Heart left ventricle (tissue), 16 donors: ENCODE measurements at places on chromosomes 1 and 21. TPM values are rescaled to one million over a fixed set of nuclear protein-coding genes. Genes with fewer than 3 reads are reported as not detected.
A peak's percentile ranks its signal among the peaks of the same experiment; 100 is the strongest.

DNA sequence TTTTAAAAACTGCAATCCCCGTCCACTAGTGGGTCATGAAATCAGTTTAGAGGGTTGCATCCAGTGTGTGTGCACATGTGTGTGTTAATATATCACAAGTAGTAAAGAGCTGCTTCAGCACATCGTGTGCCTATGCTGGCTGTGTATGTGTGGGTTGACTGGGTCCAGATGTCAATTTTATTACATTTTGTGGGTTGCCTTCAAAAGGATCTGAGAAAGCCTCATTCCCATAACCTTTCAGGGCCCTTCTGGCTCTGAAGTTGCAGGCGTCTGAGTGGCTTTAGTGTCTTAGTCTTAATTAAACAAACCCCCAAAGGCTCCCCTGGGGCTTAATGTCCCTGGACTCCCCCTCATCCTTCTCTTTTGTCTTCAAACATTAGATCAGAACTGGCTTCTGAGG lies 19.8 kb downstream of the PLA2G2D start:
- peaks cover 5% of the 10 kb centered on the region for H3K27me3 ChIP-seq
- H3K4me1 ChIP-seq: peaks cover 6% of the 10 kb centered on the region
- H3K4me3 ChIP-seq: no peak overlapping the region
- no peaks in the 10 kb centered on the region for H3K36me3 ChIP-seq
- no peak overlapping the region for H3K27ac ChIP-seq

DNA sequence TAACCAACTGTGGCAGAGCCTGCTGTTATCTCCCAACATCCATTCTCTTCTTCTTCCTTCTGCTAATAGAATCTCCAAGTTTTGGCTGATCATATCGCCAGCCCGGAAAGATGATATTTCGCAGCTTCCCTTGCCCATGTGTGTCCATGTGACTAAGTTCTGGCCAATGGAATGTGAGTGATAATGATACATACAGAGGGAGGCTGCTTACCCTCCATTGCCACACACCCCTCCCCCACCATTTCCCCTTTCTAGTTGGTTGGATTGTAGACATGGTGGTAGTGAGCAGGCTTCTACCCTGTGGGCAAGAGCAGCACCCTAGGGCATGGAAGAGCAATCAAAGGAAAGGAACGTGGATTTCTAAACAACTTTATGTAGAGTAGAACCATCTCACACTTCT lies 48.8 kb downstream of the SLC9C2 start:
- H3K4me1 ChIP-seq: no peaks in the 10 kb centered on the region
- no peak overlapping the region for H3K4me3 ChIP-seq
- no peaks in the 10 kb centered on the region for H3K27me3 ChIP-seq
- no peak for DNase-seq
- H3K36me3 ChIP-seq: no peaks in the 10 kb centered on the region

MEX3A gene
- 0.53 TPM for total RNA-seq

- H3K4me1 ChIP-seq: no peaks in the 10 kb centered on the region
- H3K36me3 ChIP-seq: no peaks in the 10 kb centered on the region
- H3K4me3 ChIP-seq: no peak overlapping the region
- no peak overlapping the region for H3K27ac ChIP-seq
These were observed 71.0 kb downstream of the RALGPS2 start for GRCh38 chr1:178796013-178796412.

GRCh38 chr21:23223882-23224281 lies 2225.7 kb downstream of the NCAM2 start:
- DNase-seq: no peak
- H3K36me3 ChIP-seq: no peaks in the 10 kb centered on the region
- no peak overlapping the region for H3K27ac ChIP-seq
- H3K4me1 ChIP-seq: no peaks in the 10 kb centered on the region

DNA sequence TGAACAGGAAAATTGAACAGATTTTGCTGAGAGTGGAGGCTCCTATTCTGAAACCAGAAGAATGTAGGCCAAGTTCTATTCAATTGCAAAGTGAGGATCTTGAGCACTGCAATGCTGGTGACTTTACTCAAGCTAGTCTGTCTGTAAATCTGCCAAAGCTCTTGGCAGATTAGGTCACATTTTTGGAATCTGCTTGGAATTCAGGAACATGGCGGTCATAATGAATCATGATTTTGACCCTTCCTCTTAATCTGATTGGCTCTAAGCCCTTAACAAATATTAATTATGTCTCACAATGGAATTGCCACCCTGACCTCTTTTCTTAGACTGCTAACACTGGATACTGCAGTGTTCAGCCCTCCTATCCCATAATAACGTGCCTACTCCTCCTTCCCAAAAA lies 7.2 kb upstream of the GNG12 start:
- peaks cover 9% of the 10 kb centered on the region for H3K4me1 ChIP-seq
- no peaks in the 10 kb centered on the region for H3K36me3 ChIP-seq
- no peak for DNase-seq
- H3K27ac ChIP-seq: no peak overlapping the region

- no peaks in the 10 kb centered on the region for H3K27me3 ChIP-seq
- H3K36me3 ChIP-seq: no peaks in the 10 kb centered on the region
- no peak overlapping the region for H3K27ac ChIP-seq
- DNase-seq: no peak
These were observed 17.0 kb downstream of the SLC2A5 start for GRCh38 chr1:9052272-9053049.

GIPC2 gene
- total RNA-seq: 3.7 TPM

DNA sequence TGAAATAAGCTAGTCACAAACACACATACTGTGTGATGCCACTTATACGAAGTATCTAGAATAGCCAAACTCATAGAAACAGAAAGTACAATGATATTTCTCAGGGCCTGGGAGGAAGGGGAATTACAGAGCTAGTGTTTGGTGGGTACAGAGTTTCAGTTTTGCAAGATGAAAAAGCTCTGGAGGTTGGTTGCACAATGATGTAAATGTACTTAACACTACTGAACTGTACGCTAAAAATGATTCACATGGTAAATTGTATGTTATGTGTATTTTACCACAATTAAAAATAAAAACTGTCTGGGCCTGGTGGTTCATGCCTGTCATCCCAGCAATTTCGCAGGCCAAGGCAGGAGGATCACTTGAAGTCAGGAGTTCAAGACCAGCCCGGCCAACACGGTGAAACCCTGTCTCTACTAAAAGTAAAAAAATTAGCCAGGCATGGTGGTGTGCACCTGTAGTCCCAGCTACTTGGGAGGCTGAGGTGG lies 15.3 kb upstream of the FHAD1 start:
- no peak overlapping the region for H3K4me3 ChIP-seq
- H3K27ac ChIP-seq: no peak overlapping the region
- no peaks in the 10 kb centered on the region for H3K27me3 ChIP-seq
- no peaks in the 10 kb centered on the region for H3K36me3 ChIP-seq
- DNase-seq: no peak

PPP1R8 gene
- 25.1 TPM for total RNA-seq

LAMB3 gene
- total RNA-seq: 4.0 TPM

DNA sequence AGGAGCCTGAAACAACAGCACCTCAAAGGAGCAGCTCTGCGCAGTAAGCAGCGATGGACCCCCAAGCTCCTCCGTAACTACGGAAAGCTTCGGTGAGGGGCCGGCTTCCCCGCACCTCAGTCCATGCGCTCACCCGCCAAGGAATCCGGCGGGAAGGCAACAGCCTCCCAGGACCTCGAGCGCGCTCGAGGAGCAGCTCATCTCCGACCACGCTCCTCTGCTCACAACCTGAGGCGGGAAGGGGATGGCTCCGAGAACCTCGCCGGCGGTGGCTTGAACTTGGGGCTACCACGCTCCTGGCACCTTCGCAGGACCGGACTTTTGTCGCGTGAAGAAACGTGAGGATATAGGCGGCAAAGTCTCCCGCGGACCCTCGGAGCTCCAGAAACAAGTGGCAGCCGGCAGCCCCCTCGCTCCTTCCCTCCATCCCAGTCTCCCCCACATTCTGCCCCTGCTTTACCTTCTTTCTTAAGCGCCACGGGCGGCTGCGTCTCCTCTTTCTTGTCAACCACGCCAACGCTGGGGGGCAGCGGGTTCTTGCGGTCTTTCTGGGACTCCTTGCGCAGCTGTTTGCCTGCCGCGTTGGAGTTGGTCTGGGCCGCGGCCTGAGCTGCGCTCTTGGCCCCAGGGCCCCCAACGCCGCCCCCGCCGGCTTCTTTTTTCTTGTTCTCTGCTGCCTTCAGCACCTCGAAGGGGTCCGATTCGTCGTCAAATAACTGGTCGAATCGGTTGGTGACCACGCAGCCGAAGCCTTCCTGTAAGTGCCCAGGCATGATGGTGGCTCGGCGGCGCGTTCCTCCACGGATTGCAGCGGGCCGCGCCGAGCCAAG lies 459 bp downstream of the SERBP1 start:
- H3K27me3 ChIP-seq: no peaks in the 10 kb centered on the region
- peaks cover 19% of the 10 kb centered on the region for H3K36me3 ChIP-seq
- H3K4me3 ChIP-seq: peak overlapping the region; percentile 95
- H3K27ac ChIP-seq: peak overlapping the region; percentile 95
- H3K4me1 ChIP-seq: peaks cover 65% of the 10 kb centered on the region
- DNase-seq: peak; percentile 27

DNA sequence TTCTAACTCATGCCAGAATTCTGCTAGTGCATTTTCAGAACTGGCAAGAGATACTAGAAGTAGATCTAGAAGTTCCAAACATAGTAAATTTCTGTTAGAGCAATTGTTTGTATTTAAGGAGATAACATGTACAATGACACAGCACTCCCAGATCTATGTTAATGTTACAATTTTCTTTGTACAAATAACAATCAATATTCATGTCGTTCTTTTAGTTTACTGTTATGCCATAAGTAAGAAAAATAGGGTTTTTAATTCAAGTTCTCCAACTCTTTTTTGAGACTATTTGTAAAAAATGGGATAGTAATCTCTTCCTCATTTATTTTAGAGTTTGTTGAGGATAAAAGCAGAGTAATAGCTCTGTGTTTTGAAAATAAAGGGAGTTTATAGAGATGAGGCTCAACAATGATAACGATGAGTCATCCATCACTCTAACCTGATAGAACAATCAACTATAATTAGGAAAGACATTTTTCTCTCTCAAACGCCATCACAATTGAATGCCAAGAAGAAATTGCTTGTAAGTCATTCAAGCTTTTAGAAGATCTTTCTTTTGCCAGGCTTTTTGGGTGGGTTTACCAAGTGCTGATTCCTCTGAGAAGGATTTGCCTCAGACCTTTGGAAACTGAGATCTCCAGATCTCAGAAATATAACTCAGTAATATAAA lies 638 bp downstream of the CD84 start:
- no peak for DNase-seq
- H3K36me3 ChIP-seq: no peaks in the 10 kb centered on the region
- H3K27ac ChIP-seq: peak overlapping the region; percentile 23
- H3K4me3 ChIP-seq: no peak overlapping the region
- H3K27me3 ChIP-seq: no peaks in the 10 kb centered on the region

DNA sequence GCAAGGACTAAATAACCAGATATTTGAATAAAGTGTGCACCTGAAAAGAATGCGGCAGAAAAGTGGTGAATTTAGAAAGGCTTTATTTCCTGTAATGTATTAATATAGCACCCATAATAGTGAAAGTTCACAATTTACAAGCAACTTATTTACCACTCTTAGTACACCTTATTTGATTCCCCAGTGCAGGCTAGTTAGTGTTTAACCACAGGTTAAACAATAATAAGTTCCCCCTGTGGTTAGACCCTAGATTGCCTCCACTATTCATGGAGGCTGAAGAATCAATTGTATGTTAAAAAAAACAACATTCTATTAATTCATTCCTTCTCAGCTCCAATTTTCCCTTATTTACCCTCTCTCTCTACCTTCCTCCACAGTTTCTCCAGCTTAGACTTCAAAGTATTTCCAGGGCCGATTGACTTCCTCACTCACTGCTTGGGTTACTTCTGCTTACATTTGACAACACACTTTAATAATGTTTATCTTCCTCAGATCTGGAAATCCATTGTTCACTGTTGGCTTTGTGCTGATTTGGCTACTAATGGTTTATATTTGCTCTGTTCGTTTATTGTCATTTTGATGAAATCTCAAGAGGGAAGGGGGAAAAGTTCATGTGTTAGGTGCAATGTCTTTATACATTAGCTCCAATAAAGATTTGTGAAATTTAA lies 796.3 kb downstream of the BRINP3 start:
- H3K27ac ChIP-seq: no peak overlapping the region
- no peaks in the 10 kb centered on the region for H3K4me1 ChIP-seq
- no peaks in the 10 kb centered on the region for H3K36me3 ChIP-seq
- H3K4me3 ChIP-seq: no peak overlapping the region
- no peak for DNase-seq

GRCh38 chr1:107529511-107530149 lies 388.8 kb downstream of the NTNG1 start:
- no peak overlapping the region for H3K4me3 ChIP-seq
- no peak for DNase-seq
- H3K27ac ChIP-seq: no peak overlapping the region
- no peaks in the 10 kb centered on the region for H3K36me3 ChIP-seq

GRCh38 chr21:46171996-46172862 lies 12.0 kb downstream of the SPATC1L start:
- DNase-seq: no peak
- H3K4me1 ChIP-seq: no peaks in the 10 kb centered on the region
- no peak overlapping the region for H3K27ac ChIP-seq
- no peaks in the 10 kb centered on the region for H3K36me3 ChIP-seq
